ENCODE measurements at places on chromosomes 12 and 14.
A peak's percentile ranks its signal among the peaks of the same experiment; 100 is the strongest.

GRCh38 chr12:124568431-124569374 is 1.3 kb upstream of the NCOR2 start:
- no peak for DNase-seq

DNA sequence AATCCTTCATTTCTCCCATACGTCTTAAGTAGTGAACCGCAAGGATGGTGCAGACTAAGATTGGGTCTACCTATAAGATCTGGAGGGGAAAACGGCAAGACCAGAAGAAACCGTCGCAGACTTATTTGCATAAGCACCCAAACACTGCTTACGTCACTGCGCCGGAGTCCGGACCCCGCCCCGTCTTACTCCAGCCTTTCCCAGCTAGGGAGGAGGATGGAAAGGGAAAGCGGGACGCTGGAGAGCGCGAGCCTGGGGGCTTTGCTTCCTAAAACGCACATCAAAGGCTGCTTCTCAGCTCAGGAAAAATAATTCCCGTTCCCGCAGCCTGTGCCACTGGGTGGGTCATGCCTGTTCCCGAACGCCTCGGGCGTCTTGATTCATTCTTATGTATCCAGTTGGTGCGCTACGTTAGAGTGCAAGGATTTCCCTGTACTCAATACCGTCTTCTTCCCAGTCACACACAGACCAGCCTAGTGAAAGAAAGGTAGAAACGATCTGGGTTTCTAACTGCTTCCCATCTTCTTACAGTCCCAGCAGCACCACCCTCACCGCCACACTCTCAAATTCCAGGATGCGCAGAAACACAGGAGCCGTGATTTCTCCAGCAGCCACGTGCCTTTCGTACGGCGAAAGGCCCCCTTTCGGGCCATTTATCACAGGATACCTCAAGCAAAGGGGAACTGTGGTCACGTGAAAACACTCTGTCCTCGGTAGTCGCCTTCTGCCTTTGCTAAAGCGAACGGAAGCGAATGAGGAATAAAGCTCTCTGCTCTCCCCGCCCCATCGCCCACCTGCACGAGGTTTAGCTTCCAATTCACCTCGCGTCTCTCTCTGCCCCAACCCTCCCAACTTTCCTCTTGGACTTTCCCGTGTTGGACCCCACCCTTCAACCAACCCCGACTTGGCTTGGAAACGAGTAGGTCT is 1.1 kb downstream of the SLC6A15 start:
- DNase-seq, result no peak

- no peak for DNase-seq
These were observed 112.6 kb downstream of the ERC1 start for GRCh38 chr12:1103632-1104031.

GRCh38 chr12:132024758-132025157 is 75.0 kb downstream of the EP400 start:
- no peak for DNase-seq

GRCh38 chr12:59934486-59934885 is 338.7 kb downstream of the SLC16A7 start:
- DNase-seq, result no peak

DNA sequence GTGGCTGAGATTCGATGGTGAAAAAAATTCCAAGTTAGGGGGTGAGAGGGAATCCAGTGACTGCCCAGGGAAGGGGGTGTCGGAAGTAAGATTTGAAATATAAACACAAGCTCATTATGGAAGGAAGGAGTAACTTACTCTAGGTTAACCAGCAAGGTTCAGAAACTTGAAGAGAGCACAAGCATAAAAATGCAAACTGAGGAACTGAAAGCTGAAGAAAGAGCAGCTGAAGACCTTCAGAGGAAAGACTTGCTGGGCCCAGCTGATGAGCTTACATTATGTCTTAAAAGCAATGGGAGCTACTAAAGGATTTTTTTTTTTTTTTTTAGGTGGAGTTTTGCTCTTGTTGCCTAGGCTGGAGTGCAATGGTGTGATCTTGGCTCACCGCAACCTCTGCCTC is 189.7 kb upstream of the GRIN2B start:
- no peak for DNase-seq

DNA sequence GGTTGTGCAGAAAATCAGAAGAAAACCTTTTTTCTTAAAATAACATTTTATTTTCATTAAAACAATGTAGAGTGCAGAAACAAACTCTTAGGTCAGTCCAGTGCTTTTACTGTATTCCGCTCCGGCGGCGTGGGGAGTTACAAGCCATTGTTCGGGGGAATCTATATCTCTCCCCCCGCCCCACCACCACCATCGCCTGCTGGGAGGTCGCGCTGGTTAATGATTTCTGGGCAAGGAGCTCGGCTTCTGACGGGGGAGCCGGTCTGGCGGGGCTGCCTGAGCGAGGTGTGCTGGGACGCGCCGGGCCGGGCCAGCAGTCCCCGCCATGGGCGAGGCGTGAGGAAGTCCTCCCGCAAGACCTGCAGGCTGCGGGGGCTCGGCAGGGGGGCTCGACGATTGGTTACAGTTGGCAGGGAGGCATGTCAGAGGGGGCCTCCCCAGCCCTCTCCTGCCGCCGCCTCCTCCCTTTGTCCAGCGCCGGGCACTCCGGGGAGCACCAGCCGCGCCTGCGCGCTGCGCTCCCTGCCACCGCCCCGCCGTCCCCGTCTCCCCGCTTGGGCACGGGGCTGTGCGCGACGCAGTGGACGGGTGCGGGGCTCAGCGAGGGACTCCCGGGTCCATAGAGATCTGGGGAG is 1.0 kb upstream of the DUSP6 start:
- DNase-seq, result peak; percentile 15

- no peak for DNase-seq
These were observed 34.2 kb upstream of the MAP1LC3B2 start for GRCh38 chr12:116524964-116525379.

DNA sequence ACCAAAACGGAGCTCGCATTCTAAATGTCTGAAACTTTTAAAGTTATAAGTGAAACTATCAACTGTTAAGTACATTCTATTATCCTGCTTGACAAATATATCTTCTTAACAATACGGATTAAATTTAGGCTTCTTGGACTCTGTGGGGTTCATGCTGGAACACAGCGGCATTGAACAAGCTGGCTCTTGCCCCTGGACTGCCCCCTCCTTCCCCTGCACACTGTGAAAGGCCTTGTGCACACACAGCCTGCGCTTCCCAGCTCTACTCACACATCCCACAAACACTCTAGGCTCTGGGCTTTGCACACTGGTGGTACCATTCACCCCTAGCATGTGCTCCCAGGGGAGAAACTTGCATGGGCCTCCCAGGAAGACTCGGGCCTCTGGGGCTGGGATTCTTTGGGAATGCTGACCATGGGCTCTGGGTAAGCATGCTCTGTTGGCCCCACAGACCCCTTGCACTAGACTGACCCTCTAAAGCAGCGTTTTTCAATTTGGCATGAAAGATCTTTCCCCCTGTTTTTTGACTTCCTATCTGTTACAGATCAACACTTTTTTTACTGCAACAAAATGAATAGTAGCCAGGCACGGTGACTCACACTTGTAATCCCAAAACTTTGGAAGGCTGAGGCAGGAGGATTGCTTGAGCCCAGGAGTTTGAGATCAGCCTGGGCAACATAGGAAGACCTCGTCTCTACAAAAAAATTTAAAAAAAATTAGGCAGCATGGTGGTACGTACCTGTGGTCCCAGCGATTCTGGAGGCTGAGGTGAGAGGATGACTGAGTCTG is 96.2 kb upstream of the CPM start:
- DNase-seq, result no peak

DNA sequence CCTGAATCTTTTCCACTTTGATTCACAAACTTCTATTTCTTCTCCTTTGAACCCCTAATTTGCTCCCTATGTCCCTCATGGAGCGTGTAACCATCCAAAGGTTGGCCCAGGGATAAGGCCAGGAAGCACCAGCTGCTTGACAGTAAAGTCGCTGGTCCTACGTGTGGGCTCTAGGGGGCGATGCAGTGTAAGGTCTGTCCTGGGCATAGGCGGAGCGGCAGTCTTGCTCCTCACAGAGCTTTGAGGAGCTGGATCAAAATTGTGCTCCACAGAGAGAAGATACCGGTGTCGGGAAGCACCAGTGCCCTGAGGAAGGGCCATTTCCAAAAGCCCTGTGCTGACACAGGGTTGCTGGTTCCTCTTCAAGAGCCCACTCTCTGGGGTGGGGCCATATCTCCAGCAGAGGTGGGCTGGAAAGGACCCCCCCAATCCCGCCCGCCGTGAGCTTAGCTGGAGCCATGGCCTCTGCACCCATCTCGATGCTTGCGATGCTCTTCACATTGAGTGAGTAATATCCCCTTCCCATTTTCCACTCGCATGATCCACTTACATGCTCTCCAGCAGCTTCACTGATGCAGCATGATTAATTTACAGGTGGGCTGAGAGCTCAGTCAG is 49.9 kb upstream of the OR4E1 start:
- DNase-seq, result peak; percentile 24

GRCh38 chr14:95184413-95184790 is 27.1 kb upstream of the DICER1 start:
- no peak for DNase-seq

DNA sequence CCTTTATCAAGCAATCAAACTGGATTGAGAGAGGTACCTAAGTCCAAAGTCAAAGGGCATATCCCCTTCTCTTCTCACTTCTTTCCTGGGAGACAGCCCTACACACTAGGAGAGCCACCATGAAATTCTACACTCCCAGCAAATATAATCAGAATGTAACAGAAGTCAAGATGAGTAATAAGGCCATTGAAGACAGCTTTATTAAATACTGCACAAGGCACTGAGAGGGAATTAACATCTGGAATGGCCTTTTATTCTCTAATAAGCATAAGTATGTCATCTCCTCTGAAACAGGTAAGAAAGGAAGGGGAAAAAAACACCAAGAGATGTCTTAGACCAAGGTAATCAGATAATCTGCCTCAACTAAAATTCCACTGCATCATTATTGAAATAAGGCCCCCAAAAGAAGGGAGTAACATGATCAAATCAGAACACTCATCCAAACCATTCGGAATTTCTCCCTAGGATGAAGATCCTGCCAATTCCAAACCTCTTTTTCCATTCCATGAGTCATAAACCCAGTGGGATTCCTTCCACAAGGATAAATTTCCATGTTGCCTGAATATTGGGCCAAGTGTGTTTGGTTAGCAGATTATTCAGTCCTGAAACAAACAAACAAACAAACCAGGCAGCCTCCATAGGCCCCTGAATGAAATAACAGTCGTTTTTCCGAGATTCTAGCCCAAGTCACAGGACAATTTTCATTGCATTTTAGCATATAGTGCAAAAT is 19.9 kb downstream of the SLC35F4 start:
- DNase-seq, result no peak

- no peak for DNase-seq
These were observed 45.7 kb downstream of the WDR20 start for GRCh38 chr14:102185360-102185759.

DNA sequence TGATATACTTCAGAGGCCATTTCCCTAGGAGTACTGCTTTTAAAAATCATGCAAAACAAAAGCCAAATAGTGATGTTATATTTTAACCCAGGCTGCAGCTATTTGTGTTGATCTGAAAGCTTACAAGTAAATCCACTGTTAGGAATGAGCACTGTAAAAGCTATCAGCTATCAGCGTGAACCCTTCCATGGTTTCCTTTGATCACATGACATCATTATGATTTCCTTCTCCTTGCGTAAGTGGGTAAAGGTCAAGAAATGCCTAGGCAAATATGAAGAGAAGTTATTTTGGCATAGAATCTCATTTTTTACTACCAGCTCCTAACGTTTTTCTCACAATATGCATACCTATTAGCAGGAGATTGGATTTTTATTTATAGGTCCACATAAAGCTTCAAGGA is 48.6 kb upstream of the CATSPERB start:
- DNase-seq, result no peak

GRCh38 chr14:50961605-50962221 is 17.4 kb upstream of the PYGL start:
- DNase-seq, result no peak

- no peak for DNase-seq
These were observed 7.0 kb upstream of the PGAM5 start for GRCh38 chr12:132703641-132704040.

DNA sequence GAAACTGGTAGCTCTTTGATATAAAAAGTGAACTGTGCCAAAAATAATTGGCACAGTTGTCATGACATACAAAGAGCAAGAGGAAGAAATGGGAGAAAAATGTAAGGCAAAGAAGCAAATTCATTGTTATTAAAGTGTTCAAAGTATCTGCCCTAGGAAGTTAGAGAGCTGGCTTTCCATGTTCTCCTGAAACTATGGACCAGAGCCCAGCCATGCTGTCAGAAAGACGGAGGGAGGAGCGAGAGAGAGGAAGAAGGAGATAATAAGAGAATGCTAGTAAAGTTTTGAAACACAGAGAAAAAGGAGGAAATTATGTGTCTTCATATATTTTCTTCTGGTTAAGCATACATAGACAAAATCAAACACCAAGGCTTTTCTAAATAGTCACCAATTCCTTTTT is 78.1 kb upstream of the PELI2 start:
- DNase-seq, result no peak

GRCh38 chr12:2477009-2477766 is 317.6 kb upstream of the FKBP4 start:
- no peak for DNase-seq

- DNase-seq, result no peak
These were observed 1526.3 kb downstream of the AACS start for GRCh38 chr12:126591533-126591932.

- no peak for DNase-seq
These were observed 35.7 kb downstream of the RAD9B start for GRCh38 chr12:110537605-110538409.

- no peak for DNase-seq
These were observed 39.8 kb downstream of the SLC24A4 start for GRCh38 chr14:92362781-92363235.

- DNase-seq, result no peak
These were observed 29.1 kb upstream of the SLC38A2 start for GRCh38 chr12:46401662-46402061.

GRCh38 chr14:105168093-105168420 is 519 bp downstream of the JAG2 start:
- no peak for DNase-seq

All from T-helper 1 cell (primary cell).